SW 1271 (cell line): ENCODE measurements at places on chromosomes 5 and 9.

- DNase-seq, result no peak
These were observed 39.5 kb downstream of the ADAMTS16 start for GRCh38 chr5:5179597-5179996.

- DNase-seq, result no peak
These were observed 309.1 kb downstream of the ADAMTS6 start for GRCh38 chr5:65172486-65173129.

GRCh38 chr5:102795526-102795925 is 40.4 kb downstream of the PAM start:
- DNase-seq, result no peak

GRCh38 chr5:38265546-38266179 is 7.3 kb downstream of the EGFLAM start:
- no peak for DNase-seq

- DNase-seq, result no peak
These were observed 8.3 kb upstream of the POMT1 start for GRCh38 chr9:131494296-131494870.

GRCh38 chr5:142119051-142119625 is 10.6 kb downstream of the NDFIP1 start:
- no peak for DNase-seq

GRCh38 chr5:179234563-179235135 is 110.6 kb downstream of the ADAMTS2 start:
- DNase-seq, result no peak

DNA sequence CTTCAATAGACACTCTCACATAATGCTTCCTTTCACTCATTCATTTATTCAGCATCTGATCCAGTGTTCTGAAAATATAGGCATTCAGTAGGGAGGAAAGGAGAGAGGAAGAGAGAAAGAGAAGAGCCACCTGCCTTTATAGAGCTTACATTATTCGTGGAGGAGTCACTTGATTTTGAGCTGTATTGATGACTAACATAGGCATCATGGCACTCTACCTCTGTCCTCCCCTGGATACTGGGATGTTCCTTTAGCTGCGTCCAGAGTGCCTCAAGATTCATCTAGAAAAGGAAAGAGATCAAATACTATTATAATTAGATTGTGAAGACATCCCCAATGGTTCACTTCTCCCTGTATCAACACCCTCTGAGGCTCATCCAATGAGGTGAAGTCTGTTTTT is 345.1 kb downstream of the SPATA31D1 start:
- DNase-seq, result no peak

GRCh38 chr9:108609227-108609896 is 246.4 kb downstream of the ACTL7B start:
- no peak for DNase-seq

- DNase-seq, result no peak
These were observed 4.2 kb downstream of the SEMA4D start for GRCh38 chr9:89493671-89494070.

- no peak for DNase-seq
These were observed 61.4 kb upstream of the GAS1 start for GRCh38 chr9:87008667-87009066.

DNA sequence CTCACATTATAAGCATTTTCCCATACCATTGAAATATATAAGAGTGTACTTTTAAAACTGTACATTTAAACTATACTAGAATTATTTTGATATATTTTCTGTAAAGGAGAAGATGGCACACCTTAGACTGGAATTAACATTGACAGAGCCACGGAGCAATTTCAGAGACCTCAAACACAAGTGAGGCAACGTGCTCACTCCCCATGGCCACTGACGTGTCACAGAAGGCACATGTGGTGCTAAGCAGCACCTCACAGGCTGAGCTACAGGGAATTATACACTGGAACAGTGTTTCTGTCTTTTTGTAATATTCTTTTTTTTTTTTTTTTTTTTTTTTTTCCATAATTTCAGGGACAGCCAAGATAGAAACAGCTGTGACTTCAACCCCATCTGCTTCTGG is 66.5 kb downstream of the NUP214 start:
- DNase-seq, result no peak

DNA sequence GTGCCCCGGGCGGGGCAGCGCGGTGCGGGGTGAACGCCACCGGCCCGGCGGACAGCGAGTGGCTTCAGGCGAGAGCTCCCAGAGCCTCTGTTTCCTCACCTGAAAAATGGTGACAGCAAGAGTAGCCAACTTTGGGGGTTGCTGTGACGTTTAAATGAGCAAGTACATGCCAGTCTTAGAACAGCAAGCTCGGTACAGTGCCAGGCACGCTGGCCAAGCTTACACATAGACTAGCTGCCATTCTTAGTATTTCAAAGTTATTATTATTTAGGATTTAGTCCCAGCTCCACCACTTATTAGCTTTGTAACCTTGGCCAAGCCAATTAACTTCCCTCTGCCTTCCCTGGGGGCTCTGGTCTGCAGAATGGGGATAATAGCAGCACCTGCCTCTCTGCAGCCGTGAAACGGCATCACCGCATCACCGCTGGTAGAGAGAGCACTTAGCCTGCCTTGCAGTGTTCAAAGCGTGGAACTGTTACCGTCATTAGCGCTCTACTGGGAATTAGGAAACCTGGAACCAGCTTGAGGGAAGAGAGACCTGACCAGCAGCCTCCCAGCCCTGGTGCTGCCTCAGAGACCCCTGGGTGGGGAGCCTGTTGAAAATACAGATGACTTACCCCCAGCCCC is at the start of gene C9orf50:
Gene C9orf50 (minus strand): TSS at position 433 of the 627 bp plus-strand sequence. CDS start 527 bp downstream, outside the sequence.
- no peak for DNase-seq
